Daoy (cell line): ENCODE measurements at places on chromosomes 12 and 14. TPM values are rescaled to one million over a fixed set of nuclear protein-coding genes. Genes with fewer than 3 reads are reported as not detected.

Gene SLC25A21
- 37.0 and 105 TPM in 2 replicates for total RNA-seq

Gene CLEC12A
- not detected in 2 replicates for total RNA-seq

Gene FLVCR2
- total RNA-seq = 0.11 TPM in 1 of 2 replicates, not detected in the other

Gene POTEG
- total RNA-seq = 0.34 and 0.45 TPM in 2 replicates

Gene KCNA5
- not detected in 2 replicates for total RNA-seq

Gene ATP23
- total RNA-seq = 13.2 and 15.3 TPM in 2 replicates

Gene SPTLC2
- 19.5 and 26.3 TPM in 2 replicates for total RNA-seq

Gene ITGB7
- total RNA-seq = 0.03 and 0.34 TPM in 2 replicates

Gene BMP4
- 8.0 and 9.5 TPM in 2 replicates for total RNA-seq

Gene GARIN6
- total RNA-seq = not detected in 2 replicates

Gene KRT5
- 0.36 TPM in 1 of 2 replicates, not detected in the other for total RNA-seq

Gene UNC79
- not detected in 2 replicates for total RNA-seq

Gene FAM186B
- 0.17 and 0.30 TPM in 2 replicates for total RNA-seq

DNA sequence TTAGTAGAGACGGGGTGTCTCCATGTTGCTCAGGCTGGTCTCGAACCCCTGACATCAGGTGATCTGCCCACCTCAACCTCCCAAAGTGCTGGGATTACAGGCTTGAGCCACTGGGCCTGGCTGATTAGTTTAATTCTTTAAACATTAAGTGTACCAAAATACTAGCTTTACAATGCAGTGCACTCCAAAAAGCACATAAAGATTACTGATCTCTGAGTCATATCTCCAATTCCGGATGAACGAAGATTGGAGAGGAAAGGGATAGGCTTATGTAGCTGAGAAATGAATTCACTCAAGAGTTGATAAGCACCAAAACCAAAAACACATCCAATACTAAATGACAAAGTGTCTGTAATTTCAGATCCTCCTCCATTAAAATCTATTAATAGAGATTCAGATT, 15.1 kb downstream of the NAV3 start:
- peak; percentile 66 for DNase-seq

- DNase-seq = no peak
These were observed 636 bp upstream of the IFNG-AS1 start for GRCh38 chr12:67988601-67989021.

GRCh38 chr12:97425802-97426491, 36.7 kb upstream of the RMST start:
- DNase-seq = no peak

- DNase-seq = no peak
These were observed 118.7 kb upstream of the LRIG3 start for GRCh38 chr12:59039005-59039404.

DNA sequence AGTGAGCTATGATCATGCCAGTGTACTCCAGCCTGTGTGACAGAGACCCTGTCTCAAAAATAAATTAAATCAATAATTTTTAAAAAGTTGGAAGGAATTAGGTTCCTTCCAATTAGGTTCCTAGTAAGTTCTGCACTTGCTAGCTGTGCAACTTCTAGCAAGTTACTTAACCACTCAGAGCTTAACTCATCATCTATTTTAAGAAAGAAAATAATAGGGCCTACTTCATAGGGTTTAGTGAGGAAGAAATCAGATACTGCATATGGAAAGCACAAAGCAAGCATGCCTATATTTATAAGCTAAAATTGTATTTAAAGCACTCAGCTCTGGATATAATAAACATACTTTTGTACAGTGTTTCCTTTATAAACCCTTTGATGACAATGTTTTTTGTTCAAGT, 10.7 kb downstream of the FOXN3 start:
- no peak for DNase-seq

GRCh38 chr14:53900499-53900898, 56.1 kb downstream of the BMP4 start:
- DNase-seq = no peak

DNA sequence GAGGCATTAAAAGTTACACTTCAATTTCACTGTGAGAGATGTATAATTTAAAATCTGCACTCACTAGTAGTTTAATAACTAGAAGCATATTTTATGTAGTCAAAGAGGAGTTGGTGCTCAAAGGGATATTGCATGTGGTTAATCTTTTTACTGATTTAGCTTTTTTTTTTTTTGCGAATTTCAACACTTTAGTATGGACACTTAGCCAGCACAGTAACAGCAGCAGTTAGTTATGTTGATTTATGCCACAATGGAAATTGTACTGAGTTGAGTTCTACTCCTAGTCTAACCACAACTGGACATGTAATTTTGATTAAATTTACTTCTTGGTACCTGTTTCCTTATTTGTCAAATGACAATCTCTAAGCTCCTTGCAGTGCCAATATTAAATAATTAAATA, 104.2 kb downstream of the RERG start:
- no peak for DNase-seq

GRCh38 chr12:102736328-102736727, 180.7 kb downstream of the PAH start:
- DNase-seq = no peak

DNA sequence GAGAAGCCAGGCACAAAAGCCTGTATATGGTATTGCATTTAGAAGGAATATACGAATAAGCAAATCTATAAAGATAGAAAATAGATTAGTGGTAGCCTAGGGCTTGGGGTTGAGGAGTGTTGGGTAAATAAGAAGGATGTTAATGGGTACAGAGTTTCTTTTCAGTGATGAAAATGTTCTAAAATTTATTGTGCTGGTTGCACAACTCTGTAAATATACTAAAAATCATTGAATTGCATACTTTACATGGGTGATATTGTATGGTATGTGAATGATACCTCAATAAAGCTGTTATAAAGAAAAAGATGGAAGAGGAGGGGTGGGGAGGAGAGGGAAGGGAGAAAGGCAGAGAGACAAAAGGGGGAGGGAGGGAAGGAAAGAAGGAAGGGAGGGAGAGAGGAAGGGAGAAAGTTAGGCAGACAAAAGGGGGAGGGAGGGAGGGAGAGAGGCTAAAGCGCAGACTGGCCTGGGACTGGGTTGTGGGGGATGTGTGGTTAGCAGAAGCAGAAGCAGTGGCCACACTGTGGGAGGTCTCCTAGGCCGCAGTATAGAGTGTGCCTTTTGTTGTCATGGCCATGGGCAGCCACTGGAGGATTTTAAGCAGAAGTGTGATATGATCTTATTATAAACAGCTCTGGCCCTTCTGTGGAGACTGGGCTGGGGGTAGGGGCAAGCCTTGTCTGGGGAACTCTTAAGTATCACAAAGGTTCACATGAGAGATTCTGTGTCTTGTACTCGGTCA, 73.6 kb upstream of the ELK3 start:
- DNase-seq = peak; percentile 42

GRCh38 chr12:68832504-68832867, 24.5 kb downstream of the MDM2 start:
- DNase-seq = no peak

DNA sequence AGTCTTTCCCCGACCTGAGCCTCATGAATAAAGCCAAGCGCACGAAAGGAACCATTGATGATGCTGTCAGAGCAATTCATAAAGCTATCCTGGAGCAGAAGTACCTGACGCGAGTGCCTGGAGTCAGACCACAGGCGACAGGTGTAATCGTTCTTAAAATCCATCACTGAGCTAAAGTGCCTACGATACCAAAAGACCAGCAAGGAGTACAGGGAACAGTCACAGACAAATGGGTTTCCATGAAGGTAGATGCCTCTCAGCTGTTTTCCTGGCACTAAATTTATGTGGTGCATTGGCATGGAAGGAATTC, 1.4 kb upstream of the PCED1B start:
- no peak for DNase-seq

GRCh38 chr12:114186241-114187002, 219.5 kb downstream of the TBX5 start:
- no peak for DNase-seq

DNA sequence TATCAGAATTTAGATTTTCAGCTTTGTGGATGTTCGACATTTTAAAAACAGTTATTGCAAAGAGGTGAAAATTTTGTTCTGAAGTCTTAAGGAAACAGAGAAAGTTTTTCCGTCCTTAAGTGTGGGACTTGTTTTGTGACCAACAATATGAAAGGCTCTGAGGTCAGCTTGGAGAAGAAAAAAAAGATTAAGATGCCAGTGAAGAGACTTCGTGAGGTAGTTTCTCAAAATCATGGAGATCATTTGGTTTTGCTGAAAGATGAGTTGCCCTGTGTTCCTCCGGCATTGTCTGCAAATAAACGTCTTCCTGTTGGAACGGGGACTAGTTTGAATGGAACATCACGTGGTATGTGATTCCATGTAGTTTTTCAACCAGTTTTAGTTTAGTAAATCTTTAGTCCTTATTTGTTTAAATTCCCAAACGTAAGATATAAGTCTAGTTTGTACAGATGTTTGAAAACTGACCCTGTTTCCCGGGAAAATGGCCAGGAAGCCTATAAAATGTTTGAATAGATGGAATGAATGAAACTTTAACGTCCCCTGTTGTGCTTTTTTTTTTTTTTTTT, 682 bp downstream of the KIAA0586 start:
- peak; percentile 70 for DNase-seq

DNA sequence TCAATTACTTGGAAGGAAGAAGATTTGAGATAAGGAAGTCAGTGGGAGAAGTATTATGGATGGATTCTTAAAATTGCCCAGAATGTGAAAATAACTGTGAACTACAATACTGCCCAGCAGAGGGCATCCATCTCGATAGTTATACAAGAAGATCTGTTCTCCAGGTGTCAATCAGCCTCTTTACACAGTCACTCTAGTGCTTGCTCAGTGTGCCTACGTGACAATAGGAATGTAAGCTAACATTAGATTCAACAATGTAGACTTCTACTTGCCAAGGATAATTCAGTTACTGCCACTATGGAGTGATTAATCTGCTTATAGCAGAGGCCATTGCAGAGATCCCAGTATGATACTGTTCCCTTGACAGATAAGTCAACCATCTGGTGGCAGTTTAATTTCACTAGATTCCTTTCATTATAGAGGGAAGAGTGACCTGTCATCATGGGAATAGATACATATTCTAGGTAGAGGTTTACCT, 10.6 kb upstream of the MAP4K5 start:
- DNase-seq = peak; percentile 39

DNA sequence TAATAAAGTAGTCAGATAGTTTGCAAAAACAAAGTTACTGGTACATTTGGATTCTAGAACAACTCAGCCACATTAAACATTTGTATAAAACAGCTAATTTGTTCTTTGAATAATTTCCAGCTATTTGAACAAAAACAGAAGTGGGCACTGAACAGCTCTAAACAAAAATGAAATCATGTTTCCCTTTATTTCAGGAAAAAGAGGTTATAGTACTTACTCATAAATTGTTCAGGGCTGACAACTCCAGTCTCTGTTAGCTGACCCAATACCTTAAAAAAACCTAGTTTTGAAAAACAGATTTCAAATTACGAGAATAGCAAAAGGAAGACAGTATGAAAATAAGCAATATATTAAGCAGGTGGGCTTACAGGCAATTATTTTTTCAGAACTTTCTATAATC, 8.2 kb downstream of the GNPNAT1 start:
- DNase-seq = no peak

DNA sequence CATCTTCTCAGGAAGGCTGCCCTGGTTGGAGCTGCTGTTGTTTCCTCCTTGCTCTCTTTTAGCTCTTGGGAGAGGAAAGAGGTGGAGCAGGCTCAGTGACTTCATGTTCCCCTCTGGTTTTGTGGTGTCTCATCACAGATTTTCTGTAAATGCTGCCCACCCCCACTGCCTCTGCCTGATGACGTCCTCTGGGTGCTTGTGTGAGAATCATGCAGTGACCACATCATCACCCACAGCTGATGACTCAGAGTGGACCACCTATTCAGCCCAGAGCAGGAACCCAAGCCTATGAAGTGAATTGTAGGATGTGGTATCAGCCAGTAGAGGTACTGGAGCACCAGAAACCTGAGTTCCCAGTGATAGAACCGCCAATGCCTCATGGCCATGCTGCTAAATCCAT, at the start of gene GZMB:
Gene GZMB (minus strand): TSS at position 33 of the 400 bp plus-strand sequence. CDS start 30 bp downstream, at position 3.
- DNase-seq = no peak

DNA sequence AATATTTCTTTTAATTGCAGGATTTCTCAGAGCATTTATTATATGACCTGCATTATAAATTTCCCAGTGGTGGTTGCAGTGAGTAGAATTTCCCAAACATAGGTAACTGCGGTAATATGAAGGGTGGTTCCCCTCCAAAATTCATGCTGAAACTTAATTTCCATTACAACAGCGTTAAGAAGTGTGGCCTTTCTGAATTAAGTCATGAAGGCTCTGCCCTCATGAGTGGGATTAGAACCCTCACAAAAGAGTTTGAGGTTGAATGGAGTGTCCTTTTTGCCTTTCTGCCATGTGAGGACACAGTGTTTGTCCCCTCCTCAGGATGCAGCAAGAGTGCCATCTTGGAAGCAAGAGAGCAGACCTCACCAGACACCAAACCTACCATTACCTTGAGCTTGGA, 233.6 kb downstream of the KTN1 start:
- no peak for DNase-seq

DNA sequence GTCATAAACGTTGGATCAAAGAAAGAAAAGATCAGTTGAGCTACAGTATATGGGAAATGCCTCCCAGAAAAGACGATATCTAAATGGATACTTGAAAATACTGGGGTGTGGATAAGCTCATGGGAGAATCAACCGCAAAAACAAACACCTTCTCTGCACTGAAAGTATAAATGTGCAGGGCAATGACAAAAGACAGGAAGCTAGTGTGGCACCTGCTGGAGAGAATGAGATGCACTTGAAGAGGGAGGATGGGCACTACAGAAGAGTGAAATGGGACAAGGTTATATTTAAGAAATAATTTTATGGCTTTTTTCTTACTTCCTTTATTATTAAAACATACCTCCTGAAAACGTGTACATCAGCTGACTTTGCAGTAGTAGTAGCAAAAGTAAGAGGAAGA, 153.7 kb downstream of the PRKD1 start:
- no peak for DNase-seq

GRCh38 chr14:48563489-48563888, 888.1 kb upstream of the MDGA2 start:
- DNase-seq = peak; percentile 3

GRCh38 chr12:117452112-117452511, 90.7 kb upstream of the NOS1 start:
- DNase-seq = no peak

DNA sequence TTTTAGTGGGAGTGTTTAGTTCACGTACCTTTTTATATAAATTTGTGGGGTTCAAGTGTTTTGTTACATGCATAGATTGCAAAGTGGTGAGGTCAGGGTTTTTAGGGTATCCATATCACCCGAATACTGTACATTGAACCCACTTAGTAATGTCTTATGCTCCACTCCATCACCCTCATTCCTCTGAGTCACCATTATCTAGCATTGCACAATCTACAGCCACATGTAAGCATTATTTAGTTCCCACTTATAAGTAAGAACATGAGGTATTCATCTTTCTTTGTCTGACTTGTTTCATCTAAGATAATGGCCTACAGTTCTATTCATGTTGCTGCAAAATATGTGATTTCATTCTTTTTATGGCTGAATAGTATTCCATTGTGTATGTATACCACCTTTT, 583.7 kb upstream of the LRFN5 start:
- DNase-seq = no peak

- DNase-seq = no peak
These were observed 31.1 kb upstream of the ETNK1 start for GRCh38 chr12:22593864-22594263.

- DNase-seq = peak; percentile 83
These were observed 9.4 kb downstream of the GCH1 start for GRCh38 chr14:54893151-54893760.
